Right lobe of liver (tissue), 6 donors: ENCODE measurements at places on chromosomes 3 and 15. TPM values are rescaled to one million over a fixed set of nuclear protein-coding genes. Genes with fewer than 3 reads are reported as not detected.

DNA sequence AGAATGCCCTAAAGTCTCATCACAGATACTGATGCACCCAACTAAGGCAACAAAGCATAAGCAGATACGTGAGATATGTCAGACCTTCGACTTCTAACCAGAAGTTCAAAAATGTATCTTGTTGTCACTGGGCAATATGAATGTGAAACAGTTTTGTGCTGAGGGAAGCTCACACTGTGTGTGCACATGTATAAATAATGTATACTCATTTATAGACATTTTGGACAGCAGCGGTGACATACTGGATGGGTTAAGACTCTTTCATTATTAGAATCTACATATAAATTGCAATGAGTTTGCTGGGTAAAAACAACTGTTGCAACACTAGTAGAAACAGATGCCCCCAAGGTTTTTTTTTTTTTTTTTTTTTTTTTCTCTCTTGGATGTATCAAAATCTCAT is 37.9 kb downstream of the TIGIT start:
- DNase-seq: no peak

DNA sequence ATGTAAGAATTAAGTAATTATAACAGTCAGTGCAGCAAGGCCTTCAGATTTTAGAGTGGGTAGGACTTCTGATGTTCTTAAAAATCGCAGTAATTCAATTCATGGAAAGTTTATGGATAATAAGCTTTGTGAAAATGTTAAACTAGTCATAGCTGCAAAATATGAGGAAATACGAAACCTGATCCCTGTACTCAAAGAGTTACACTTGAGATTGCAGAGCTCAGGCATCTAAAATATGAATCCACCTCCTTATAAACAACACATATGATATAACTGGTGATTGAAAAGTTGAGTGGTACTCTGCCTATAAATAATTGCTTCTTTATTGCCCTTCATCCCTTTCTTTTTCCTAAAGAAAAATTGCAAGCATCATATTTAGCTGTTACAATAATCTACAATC is 473.3 kb downstream of the OTOL1 start:
- DNase-seq: no peak

GRCh38 chr3:42101048-42101447 is 9.9 kb downstream of the TRAK1 start:
- DNase-seq: peak; percentile 81

- no peak for DNase-seq
Observed at GRCh38 chr15:50556642-50557371, 10.3 kb upstream of the USP50 start.

DNA sequence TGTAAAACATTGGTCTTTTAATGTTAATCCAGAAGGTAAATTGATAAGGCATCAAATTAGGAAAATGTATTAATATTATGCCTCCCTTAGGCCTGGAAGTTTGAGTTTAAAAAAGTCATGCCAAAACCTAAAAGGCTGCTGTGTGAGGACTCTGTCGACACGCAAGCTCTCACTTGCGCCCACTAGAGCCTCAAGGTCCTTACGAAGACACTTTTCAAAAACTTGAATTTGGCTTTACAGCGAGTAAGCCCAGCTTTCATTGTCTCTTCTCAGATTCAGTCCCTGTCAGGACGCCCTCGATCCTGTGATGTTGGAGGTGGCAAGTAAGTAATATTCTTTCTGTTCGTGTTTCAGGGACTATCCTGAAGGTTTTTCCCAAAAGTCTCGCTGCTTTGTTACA is 89.7 kb downstream of the CRTC3 start:
- DNase-seq: no peak

DNA sequence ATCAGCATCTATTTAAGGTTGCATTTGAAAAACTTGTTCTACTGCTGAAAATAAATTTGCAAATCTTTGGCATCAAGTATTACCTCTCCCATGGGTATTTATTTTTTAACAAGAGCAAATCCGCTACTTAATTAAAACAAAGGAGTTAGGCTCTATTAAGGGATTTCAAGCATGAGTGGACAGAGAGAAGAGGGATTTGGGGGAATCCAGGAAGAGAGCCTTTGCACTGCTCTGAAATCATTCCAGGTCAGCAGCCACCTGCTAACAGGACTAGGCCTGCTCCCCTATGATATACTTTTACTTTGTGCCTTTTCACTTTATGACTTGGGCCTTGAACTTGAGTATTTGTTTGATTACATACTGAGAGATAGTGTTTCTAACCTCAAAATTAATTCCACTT is 57.1 kb downstream of the IQCH start:
- DNase-seq: no peak

DNA sequence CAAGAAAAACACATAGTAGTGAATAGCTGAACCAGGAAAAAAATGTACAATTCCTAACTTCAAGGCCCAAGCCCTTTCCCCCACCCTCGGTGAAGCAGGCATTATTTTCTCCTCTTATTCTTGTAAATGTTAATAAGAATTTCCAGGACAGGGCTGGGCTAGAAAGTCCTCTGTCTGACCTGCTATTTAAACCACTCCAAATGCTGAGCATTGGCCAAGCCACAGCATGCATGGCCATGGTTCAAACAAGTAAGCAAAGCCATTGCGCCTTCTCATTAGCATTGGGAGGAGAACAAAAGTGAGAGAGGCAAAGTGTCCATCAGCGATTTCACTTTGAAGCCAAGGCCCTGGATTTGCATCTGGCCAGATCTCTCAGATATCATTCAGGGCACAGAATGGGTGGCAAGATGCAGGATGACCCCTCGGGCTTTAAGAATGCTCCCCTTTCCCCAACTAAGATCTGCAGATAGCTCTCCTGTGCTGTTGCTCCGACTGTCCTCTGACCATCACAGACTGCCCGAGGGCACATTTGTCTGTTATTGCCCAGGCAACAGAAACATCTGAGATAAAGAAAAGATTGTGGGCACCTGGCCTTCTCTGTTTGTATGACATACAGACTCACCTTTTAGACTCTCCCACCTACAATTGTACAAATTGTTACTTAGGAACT is 46.3 kb downstream of the CEMIP start:
- no peak for DNase-seq

DNA sequence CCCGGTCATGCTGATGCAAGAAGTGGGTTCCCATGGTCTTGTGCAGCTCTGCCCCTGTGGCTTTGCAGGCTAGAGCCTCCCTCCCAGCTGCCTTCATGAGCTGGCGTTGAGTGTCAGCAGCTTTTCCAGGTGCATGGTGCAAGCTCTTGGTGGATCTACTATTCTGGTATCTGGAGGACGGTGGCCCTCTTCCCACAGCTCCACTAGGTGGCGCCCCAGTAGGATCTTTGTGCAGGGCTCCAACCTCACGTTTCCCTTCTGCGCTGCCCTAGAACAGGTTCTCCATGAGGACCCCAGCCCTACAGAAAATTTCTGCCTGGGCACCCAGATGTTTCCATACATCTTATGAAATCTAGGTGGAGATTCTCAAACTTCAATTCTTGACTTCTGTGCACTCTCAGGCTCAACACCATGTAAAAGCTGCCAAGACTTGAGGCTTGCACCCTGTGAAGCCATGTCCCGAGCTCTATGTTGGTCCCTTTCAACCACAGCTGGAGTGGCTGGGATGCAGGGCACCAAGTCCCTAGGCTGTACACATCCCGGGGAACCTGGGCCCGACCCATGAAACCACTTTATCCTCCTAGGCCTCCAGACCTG is 238.4 kb upstream of the MDFIC2 start:
- peak; percentile 73 for DNase-seq

DNA sequence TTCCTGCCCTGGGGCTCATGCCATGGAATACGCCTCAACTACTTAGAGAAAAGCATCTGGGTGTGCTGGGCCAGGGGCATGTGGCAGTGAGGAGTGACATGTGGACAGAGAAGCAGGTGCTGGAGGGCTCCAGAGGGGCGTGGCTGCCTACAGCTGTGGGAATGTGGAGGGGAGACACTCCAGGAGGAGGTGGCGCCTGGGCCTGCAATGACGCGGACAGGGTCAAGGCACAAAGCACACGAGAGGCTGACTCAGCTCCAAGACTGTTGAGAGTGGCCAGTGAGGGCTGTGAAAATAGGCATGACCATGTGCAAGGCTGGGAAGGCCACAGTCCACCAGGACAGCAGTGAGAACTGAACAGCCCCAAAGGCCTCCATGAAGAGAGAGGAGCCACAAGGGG is 48.5 kb downstream of the PTH1R start:
- DNase-seq: peak; percentile 52

The CCK gene
- not detected for total RNA-seq

The HTR3E gene
- not detected for total RNA-seq

The CDV3 gene
- 79.9 TPM for total RNA-seq
